Sigmoid colon (tissue), 7 donors: ENCODE measurements at places on chromosomes 6 and 20. TPM values are rescaled to one million over a fixed set of nuclear protein-coding genes. Genes with fewer than 3 reads are reported as not detected.

GRCh38 chr6:3795836-3796718 is 44.6 kb upstream of the PXDC1 start:
- H3K4me1 ChIP-seq: peaks cover 20% of the 10 kb centered on the region
- no peak for DNase-seq
- H3K4me3 ChIP-seq: no peak overlapping the region
- H3K36me3 ChIP-seq: no peaks in the 10 kb centered on the region

DNA sequence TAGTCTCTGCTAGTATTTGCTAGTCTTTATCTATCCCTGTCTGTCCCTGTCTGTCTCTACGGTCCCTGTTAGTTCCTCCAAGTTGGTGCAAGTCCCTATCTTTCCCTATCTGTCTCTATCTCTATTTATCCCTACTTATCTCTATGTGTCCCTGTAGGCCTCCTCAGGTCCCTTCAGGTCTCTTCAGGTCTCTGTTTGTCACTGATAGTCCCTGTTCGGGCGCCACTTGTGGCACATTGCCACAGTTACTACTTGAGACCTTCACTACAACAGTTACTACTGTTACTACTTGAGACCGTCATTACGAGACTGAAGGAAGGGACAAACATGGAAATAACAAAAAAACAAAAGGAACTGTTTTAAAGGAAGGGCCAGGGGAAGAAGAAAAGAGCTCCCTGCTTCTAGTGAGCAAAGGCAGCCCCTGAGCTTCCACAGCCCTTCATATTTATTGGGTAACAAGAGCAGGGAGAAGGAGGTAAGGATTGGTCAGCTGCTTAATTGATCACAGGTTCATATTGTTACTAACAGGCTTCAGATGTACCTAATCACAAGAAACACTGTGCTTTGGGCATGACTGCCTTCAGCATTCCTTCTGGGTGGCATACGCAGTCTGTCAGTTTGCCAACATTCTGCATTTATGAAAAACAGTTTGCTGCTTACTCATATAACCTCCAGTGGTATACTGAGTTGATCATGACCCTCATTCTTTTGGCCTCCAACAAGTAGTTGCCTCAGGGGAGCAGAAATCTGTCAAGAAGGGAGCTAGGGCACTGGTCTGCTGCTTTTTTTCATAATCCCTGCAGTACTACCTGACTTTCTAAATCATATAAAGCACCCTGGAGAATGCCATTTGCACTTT is 8.4 kb downstream of the EPB41L2 start:
- no peak overlapping the region for H3K4me3 ChIP-seq
- no peak overlapping the region for H3K27ac ChIP-seq
- H3K27me3 ChIP-seq: no peaks in the 10 kb centered on the region
- peaks cover 6% of the 10 kb centered on the region for H3K4me1 ChIP-seq
- no peak for DNase-seq
- H3K36me3 ChIP-seq: no peaks in the 10 kb centered on the region

DNA sequence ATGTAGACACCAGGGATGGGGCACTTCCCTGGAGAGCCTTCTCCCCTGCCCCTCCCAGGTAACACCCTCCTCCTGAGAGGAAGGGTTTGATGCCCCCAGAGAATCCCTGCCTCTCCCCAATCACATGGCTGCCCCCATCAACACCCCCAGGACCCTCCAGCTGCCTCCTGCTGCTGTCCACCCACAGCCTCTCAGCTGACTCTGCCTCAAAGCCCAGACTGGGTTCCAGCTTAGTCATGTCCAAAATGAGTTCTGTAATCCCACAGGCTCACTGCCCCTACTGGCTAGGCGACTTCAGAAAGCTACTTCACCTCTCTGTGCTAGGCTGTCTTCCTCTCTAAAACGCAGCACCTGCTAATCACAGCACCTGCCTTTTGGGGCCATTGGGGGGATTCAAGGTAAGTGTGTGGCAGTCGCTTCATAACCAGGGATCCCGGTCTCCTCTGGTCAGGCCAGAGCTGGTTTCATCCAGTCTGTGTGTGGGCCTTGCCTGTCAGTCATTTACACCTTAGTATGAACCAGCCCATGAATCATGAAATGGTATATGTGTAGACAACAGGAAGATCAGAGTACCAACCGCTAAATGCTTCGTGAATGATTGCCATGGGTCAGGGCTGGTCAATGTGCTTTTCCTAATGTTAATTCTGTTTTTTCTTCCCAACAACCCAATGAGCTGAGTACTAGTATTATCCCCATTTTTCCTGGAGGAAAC is 40.4 kb downstream of the TFEB start:
- H3K4me1 ChIP-seq: peaks cover 5% of the 10 kb centered on the region
- H3K4me3 ChIP-seq: no peak overlapping the region
- H3K27ac ChIP-seq: no peak overlapping the region
- no peak for DNase-seq

The PPP1R14C gene
- total RNA-seq: not detected
